ENCODE measurements at places on chromosomes 13 and 19. TPM values are rescaled to one million over a fixed set of nuclear protein-coding genes. Genes with fewer than 3 reads are reported as not detected.

DNA sequence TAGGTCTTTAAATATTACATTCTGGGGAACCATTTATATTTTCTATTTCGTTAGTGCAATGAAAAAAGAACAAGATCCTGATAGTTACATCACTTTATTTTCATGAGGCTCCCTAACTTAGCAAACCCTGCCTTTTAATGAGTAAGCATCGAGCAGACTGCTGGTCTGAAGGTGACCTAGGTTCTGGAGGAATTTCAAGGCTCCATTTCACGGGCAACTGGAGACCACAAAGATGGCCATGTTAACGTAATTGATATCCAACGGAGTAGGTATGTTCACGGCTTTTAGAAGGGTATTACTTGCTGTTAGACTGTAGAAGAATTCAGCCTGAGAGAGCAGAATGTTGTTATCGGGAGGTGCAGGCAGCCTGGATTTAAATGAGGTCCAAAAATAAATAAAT is 1597.6 kb downstream of the EFNB2 start:
- no peaks in the 10 kb centered on the region for H3K36me3 ChIP-seq
- no peaks in the 10 kb centered on the region for H3K4me1 ChIP-seq
- DNase-seq = no peak
- no peak overlapping the region for H3K4me3 ChIP-seq
- H3K27ac ChIP-seq = no peak overlapping the region

DNA sequence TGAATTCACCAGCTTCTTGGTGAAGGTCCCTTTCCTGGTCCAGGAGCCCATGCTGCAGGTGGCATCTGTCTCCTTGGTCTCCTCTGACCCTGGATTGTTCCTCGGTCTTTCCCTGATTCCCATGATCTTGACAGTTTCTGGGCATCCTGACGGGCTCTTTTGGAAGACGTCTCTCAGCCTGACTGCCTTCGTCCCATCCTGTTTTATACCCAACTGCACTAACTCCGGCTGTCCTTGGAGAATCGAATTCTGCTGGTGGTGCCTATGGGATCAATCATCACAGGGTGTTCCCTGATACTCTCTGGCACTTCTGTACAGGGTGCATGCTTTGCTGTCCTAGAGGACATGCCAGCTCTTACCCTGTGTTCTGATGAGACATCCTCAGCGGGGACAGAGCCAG is 19.1 kb downstream of the CERS1 start:
- H3K4me1 ChIP-seq = peaks cover under 1% of the 10 kb centered on the region
- no peaks in the 10 kb centered on the region for H3K36me3 ChIP-seq
- H3K27me3 ChIP-seq = no peaks in the 10 kb centered on the region
- no peak overlapping the region for H3K27ac ChIP-seq
- DNase-seq = no peak

DNA sequence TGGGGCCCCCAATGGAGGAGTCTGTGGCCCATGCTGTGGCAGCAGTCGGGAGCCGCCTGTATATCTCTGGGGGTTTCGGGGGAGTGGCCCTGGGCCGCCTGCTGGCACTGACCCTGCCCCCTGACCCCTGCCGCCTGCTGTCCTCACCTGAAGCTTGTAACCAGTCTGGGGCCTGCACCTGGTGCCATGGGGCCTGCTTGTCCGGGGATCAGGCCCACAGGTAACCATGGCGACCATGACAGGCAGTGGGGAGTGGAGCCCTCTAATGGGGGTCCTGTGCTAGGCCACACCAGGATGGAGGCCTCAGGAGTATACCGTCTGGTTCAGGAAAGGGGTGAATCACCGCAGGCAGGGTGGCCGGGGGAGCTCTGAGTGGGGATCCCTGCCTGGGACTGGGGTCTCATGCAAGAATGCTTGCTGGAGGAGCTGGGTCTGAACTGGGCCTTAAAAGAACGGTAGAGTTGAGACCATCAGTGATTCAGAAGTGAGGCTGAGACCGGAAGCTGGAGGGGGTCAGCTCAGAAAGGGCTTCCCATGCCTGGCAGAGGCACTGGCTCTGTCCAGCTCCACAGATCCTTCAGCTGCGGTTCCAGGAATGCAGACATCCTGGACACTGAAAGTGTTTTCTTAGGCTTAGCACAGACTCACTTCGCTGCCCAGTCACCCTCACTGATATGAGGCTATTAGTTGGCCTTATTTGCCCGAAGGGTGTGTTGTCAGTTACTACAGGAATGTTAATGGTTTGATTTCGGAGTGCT is 29.1 kb downstream of the CNFN start:
- H3K4me1 ChIP-seq = no peaks in the 10 kb centered on the region
- H3K27me3 ChIP-seq = no peaks in the 10 kb centered on the region
- peak overlapping the region; percentile 36 for H3K27ac ChIP-seq
- peaks cover 2% of the 10 kb centered on the region for H3K36me3 ChIP-seq

- H3K27ac ChIP-seq = peak overlapping the region; percentile 31
- H3K36me3 ChIP-seq = peaks cover 56% of the 10 kb centered on the region
- H3K27me3 ChIP-seq = no peaks in the 10 kb centered on the region
- H3K4me1 ChIP-seq = peaks cover 58% of the 10 kb centered on the region
- H3K4me3 ChIP-seq = peak overlapping the region; percentile 60
These were observed 11.2 kb upstream of the CEACAM21 start for GRCh38 chr19:41564515-41565378.

DNA sequence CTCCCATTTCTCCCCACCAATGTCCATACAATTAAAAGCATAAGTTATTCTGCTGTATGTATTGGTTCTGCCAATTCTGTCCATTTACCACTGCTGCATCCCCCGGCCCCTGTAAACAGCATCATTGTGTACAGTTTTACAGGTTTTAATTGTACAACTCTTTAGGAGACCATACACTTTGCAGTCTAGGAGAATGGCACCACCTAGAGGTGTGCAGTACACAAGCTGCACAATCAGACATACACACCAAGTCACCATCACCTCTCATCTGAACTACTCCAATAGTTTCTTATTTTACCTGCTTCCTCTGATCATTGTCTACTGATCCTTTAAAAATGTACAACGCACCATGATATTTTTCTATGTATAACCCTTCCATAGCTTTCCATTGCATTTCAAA is 855.9 kb upstream of the KLHL1 start:
- DNase-seq = no peak
- no peak overlapping the region for H3K4me3 ChIP-seq
- H3K4me1 ChIP-seq = no peaks in the 10 kb centered on the region

- H3K4me1 ChIP-seq = peaks cover 65% of the 10 kb centered on the region
- peaks cover 25% of the 10 kb centered on the region for H3K27me3 ChIP-seq
- DNase-seq = no peak
- H3K36me3 ChIP-seq = peaks cover 5% of the 10 kb centered on the region
- no peak overlapping the region for H3K4me3 ChIP-seq
These were observed 2.7 kb downstream of the ACTL9 start for GRCh38 chr19:8695911-8696310.

GRCh38 chr19:56423276-56423984 is 19.3 kb downstream of the ZNF583 start:
- no peak for DNase-seq
- no peak overlapping the region for H3K27ac ChIP-seq
- no peak overlapping the region for H3K4me3 ChIP-seq
- H3K4me1 ChIP-seq = no peaks in the 10 kb centered on the region
- peaks cover 61% of the 10 kb centered on the region for H3K36me3 ChIP-seq

DNA sequence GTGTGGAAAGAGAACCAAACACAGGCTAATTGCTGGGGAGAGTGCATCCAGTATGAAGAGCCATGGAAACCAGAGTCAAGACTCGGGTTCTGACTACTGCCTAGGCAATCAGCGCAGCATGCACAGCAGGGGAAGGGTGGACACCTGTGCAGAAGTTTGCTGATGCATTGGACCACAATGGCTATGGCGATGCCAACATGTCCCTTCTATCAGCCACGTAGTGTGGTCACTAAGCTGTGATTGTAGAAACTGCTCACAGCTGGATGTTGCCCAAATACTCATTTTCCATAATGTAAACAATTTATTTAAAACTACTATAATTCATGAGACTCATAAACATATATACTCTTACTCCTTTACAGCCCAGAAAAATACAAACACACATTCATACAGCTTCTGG is 1718.2 kb downstream of the EFNB2 start:
- no peak overlapping the region for H3K4me3 ChIP-seq
- no peaks in the 10 kb centered on the region for H3K4me1 ChIP-seq
- no peak overlapping the region for H3K27ac ChIP-seq
- H3K36me3 ChIP-seq = no peaks in the 10 kb centered on the region
- H3K27me3 ChIP-seq = no peaks in the 10 kb centered on the region

GRCh38 chr19:2665103-2665502 is 37.4 kb downstream of the GNG7 start:
- no peaks in the 10 kb centered on the region for H3K4me1 ChIP-seq
- H3K27ac ChIP-seq = no peak overlapping the region
- no peak overlapping the region for H3K4me3 ChIP-seq
- no peak for DNase-seq

DNA sequence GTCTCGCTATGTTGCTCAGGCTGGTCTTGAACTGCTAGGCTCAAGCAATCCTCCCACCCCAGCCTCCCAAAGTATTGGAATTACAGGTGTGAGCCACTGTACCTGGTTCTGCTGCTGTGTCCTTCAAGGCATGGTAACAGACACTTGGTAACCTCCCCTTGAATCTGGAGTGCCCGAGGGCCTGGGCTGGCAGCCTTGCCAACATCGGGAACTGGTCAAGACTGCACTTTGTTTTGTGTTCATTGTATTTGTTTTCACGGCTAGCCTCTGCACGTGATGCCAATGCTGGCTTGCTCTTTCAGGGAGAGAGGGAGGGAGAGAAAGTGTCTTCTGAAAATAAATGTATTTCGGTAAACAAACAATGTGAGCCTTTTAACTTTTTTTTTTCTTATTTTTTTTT is 12.0 kb downstream of the CERS4 start:
- peaks cover 4% of the 10 kb centered on the region for H3K4me1 ChIP-seq
- H3K27me3 ChIP-seq = no peaks in the 10 kb centered on the region
- no peak for DNase-seq
- H3K36me3 ChIP-seq = peaks cover 6% of the 10 kb centered on the region
- no peak overlapping the region for H3K4me3 ChIP-seq

DNA sequence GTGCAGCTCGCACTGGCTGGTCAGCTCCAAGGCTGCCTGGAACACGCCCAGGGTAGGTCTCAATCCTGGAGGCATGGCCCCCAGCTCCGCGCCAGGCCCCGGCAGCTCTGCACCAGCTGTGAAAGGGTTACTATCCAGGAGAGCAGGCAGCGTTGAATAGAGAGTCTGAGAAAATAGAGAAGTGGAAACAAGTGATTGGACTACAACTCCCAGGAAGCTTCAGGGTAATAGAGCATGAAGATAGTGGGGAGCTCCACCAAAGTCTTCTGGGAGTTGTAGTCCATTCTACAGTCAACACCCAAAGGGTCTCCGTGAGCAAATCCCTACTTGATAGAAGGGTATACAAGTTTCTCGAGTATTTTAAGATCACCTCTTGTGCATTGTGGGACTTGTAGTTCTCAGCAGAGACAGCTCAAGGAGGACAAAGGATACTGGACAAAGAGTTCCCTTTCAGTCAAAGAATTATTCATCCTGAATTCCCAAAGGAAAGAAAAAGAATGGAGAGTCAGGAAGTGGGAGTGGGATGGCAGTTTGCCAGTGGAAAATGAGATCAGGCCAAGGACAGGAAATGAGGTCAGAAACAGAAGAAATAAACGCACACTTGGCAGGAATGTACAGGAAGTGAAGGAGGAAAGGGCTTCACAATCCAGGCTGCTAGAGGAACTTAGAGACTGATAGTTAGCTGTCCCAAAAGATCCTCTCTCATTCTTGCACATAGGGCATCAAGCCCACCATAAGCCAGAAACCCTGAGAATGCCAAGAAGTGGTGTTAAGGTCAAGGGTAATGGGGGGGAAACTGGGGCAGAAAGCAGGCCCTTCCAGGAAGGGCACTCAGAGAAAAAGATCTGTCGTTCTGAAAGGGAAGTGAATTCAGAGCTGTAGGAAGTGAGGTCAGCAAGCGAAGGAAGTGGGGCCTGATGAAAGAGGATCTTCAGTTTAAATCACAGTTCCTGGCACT is 5.5 kb upstream of the MAMSTR start:
- H3K4me3 ChIP-seq = no peak overlapping the region
- DNase-seq = peak; percentile 52
- H3K4me1 ChIP-seq = peaks cover 39% of the 10 kb centered on the region
- H3K36me3 ChIP-seq = peaks cover 25% of the 10 kb centered on the region

- no peak overlapping the region for H3K4me3 ChIP-seq
- no peaks in the 10 kb centered on the region for H3K36me3 ChIP-seq
- H3K27me3 ChIP-seq = no peaks in the 10 kb centered on the region
- H3K27ac ChIP-seq = no peak overlapping the region
- DNase-seq = no peak
- H3K4me1 ChIP-seq = no peaks in the 10 kb centered on the region
These were observed 422.8 kb upstream of the PCDH9 start for GRCh38 chr13:67652887-67653286.

GRCh38 chr19:8214802-8215201 is 5.6 kb downstream of the CERS4 start:
- no peak for DNase-seq
- peaks cover 40% of the 10 kb centered on the region for H3K4me1 ChIP-seq
- H3K36me3 ChIP-seq = peaks cover 20% of the 10 kb centered on the region
- H3K4me3 ChIP-seq = no peak overlapping the region
- no peaks in the 10 kb centered on the region for H3K27me3 ChIP-seq

DNA sequence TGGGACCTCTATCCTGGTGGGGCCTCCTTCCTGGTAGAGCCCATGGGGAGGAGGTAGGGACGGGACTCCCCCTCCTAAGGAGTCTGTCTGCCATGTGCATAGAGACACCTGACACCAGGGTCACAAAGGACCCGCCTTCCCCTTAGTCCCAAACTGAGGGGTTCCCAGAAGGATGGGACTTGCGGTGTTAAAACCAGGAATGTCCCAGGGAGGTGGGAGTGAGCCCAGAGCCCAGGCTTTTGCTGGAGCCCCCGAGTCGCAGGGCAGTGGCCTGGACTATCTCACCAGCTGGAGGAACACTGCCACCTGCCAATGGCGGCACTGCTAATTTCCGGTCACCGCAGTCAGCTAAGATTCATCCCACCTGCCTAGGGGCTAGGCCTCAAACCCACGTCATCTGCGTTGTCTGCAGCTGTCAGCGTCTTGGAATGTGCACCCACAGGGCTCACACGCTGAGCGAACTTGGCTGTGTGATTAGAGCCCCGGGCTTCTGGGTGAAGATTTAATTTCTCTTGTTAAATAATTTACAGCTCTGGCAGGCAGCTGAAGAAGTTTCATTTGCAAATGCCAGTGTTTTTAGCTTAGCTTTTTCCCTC is 31.9 kb upstream of the ATP11A start:
- no peak for DNase-seq
- H3K36me3 ChIP-seq = no peaks in the 10 kb centered on the region
- no peak overlapping the region for H3K27ac ChIP-seq

- no peak overlapping the region for H3K27ac ChIP-seq
- DNase-seq = no peak
- peaks cover 3% of the 10 kb centered on the region for H3K27me3 ChIP-seq
- peaks cover 3% of the 10 kb centered on the region for H3K4me1 ChIP-seq
- H3K4me3 ChIP-seq = no peak overlapping the region
These were observed 16.3 kb downstream of the S1PR2 start for GRCh38 chr19:10214784-10215183.

- H3K4me3 ChIP-seq = no peak overlapping the region
- no peaks in the 10 kb centered on the region for H3K4me1 ChIP-seq
- no peak for DNase-seq
- H3K27ac ChIP-seq = no peak overlapping the region
- no peaks in the 10 kb centered on the region for H3K27me3 ChIP-seq
These were observed 384.5 kb downstream of the MTUS2 start for GRCh38 chr13:29204651-29205050.

The EFNA2 gene
- total RNA-seq = not detected

The ADGRE2 gene
- 0.42 TPM for total RNA-seq

The ALOX5AP gene
- 66.4 TPM for total RNA-seq

The FKBP8 gene
- 206 TPM for total RNA-seq

The ZNF8 gene
- 5.4 TPM for total RNA-seq

The LILRA5 gene
- not detected for total RNA-seq

The GJB2 gene
- 5.6 TPM for total RNA-seq

The AMH gene
- 9.2 TPM for total RNA-seq

The FAM124A gene
- total RNA-seq = not detected

The ARL11 gene
- 2.1 TPM for total RNA-seq

The CYP4F2 gene
- total RNA-seq = not detected

The RASAL3 gene
- 123 TPM for total RNA-seq

The COL5A3 gene
- 0.57 TPM for total RNA-seq

The MCF2L gene
- total RNA-seq = 1.2 TPM

Measured in activated CD4-positive, alpha-beta T cell treated with anti-CD3 and anti-CD28 coated beads, Interleukin-2, amount 10 ng/mL, durations not matched to agents 7 days and 5 days (primary cell).